RPMI8226 (cell line): ENCODE measurements at places on chromosomes 2 and 18.

- DNase-seq = no peak
Measured at GRCh38 chr2:58428096-58429013, 187.2 kb upstream of the FANCL start.

GRCh38 chr18:44508474-44508873 is 172.2 kb upstream of the SETBP1 start:
- DNase-seq = no peak

DNA sequence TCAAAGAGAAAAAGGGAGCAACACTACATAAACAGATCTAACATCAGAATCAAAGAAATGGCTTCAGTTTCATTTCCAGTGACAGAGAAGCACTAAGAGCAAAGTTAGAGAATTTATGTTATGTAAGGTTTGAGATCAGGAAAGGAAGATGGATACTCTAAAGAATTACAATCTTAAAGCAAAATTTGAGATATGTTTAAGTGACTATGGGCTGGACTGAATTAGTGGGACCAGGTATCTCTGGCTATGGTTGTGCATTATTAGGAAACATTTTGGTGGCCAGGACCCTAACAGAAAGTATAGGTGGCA is 208.2 kb downstream of the CCDC178 start:
- no peak for DNase-seq

GRCh38 chr2:66456183-66457041 is 21.5 kb downstream of the MEIS1 start:
- DNase-seq = no peak

DNA sequence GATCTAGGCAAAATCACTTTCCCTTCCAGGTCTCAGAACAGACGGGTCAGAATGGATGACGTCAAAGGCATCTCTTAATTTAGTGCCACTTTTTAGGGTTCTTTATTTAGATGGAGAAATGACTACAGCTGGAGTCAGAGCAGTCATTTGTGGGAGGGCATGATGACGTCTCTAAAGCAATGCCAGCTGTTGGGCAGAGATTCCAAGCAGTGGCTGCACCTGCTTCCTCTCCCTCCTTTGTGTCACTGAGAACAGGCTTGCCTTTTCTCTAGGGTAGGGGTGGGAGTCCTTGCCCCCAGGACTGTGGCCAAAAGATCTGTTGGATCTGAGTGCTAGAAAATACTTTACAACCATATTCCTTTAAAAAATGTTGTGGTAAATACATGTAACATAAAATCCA is 28.7 kb upstream of the SKOR2 start:
- no peak for DNase-seq

- DNase-seq = no peak
Measured at GRCh38 chr2:113061241-113061640, 2.2 kb downstream of the IL36RN start.

GRCh38 chr2:72147303-72147971 is at the start of gene CYP26B1:
TSS of gene CYP26B1 (minus strand) at chr2:72147862. CDS start at chr2:72147834, 28 bp downstream.
- no peak for DNase-seq

DNA sequence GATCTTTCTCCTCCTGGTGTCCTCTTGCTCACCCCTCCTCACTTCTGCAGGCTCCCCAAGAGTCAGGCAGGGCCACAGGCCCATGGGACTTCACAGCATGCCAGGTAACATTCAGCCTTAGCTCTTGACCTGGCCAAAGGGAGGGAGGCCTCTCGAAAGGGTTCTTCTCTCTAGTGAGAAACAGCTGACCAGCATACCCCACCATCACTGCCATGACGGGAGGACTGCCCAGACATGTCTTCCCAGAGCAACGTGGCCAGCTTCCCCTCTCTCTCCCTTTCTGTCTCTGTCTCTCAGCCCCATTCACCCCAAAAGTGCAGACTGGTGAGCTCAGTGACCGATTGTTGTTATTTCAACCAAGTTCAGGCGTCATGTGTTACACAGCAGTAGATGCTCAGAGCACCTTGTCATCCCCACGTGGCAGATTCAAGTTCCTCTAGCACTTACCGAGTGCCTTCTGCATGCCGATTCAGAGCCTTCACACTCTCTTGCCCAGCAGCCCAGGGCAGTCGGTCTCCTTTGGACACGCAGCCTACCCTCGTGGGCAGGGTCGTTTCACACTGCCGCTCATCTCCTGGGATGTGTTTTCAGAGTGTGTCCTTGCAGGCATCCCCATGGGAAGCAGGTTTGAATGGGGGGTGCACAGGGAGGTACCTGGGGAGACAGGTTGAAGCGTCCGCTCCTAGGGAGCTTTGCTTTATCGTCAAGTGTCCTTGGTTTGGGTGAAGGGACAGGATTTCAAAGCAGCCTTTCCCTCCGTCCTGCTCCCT is 259.9 kb downstream of the NDUFA10 start:
- DNase-seq = no peak

- DNase-seq = no peak
Measured at GRCh38 chr2:111057045-111057444, 63.7 kb upstream of the BCL2L11 start.

DNA sequence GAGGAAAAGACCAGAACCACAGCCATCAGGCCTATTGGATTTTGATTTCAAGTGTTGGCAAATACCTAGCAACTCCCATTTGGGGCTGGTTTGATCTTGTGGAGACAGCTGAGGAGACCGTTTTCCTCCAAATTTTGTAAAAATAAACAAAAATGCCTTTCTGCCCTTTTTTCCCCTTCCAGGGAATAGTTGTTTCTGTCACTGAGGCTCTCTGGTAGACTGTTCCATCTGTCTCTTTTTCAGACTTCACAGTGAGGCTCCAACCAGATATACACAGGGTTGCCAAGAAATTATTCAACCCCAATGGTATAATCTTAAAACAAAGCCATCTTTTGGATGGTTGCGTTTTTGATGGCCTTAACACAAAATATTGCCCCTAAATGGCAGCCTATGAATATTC is 115.7 kb downstream of the ACOXL start:
- DNase-seq = no peak

DNA sequence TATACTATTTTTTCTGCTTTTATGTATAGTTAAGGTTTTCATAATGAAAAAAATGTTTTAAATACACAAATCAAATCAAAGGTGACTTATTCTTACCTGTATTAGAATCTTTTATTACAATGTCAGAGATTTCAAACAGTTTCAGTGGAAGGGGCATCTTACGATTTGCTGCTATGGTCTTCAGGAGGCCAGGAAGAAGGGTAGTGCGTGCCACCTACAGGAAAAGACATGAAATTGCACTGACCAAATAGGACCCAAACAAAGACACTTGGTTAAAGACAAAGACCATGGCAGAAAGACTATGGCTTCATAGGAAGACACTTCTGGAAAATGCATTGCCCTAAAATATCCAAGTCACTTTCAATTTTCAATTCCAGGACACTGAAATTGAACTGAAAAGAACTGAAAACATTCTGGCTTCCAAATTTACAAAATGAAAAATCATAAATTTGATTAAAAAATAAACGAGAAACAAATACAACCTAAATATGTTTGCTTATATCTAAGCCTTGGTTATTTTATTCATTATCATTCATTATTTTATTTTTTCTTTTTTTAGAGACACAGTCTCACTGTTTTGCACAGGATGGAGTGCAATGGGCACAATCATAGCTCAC is 42.1 kb downstream of the FARSB start:
- peak; percentile 20 for DNase-seq

- no peak for DNase-seq
Measured at GRCh38 chr2:218663901-218664300, 4.4 kb downstream of the BCS1L start.

- DNase-seq = no peak
Measured at GRCh38 chr2:73997813-73998212, 13.1 kb downstream of the TET3 start.

DNA sequence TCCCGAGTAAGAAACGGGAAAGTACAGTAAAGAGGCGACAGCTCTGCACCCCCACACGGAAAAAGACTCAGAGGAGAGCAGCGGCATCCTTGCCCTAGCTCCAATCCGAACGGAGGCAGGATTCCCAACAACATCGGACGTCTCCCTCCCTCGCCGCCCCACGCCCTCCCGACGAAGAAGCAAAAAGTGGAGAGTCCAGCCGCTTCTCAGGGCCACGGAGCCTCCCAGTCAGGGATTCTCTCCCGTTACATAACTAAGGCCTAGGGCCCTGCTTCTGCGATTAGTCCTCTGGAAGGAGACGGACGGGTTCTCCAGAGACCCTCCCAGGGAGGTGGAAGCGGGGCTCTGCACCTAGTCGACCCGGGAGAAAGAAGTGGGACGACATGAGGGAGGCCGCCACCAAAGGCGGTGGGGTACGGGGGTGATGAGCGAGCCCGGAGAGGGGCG is 587 bp downstream of the SUMO1 start:
- peak; percentile 23 for DNase-seq

GRCh38 chr2:73896362-73897239 is 3.8 kb downstream of the ACTG2 start:
- no peak for DNase-seq

DNA sequence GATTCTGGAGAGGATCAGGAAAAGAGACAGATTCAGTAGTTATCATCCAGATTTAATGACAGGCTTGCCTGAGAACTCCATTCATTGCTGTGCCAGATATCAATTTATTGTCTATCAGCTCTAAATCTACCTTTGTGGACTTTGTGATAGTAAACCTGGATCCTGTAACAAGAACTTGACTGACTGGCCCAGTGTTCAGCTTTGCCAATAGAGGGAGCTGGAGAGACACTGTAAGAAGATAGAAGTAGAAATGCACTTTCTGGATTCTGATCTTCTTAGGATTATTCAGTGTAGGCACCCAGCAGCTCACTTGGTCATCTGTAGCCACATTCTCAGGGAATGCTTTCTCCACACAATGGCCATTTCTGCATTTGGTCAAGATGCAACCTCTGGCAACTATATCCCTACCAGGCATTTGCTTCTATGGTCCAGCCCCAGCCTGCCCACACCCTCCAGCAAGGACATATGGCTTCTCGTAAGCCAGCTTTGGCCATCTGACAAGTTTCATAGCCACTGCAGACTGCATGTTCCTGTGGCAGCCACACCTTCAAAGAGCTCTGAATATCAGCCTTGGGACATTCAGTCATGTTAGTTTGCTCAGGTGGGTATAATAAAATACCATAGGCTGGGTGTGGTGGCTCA is 6.1 kb upstream of the SERPINB8 start:
- DNase-seq = peak; percentile 71
